ENCODE measurements at places on chromosomes 2 and 18.

- no peak for DNase-seq
Measured at GRCh38 chr18:72822202-72822601, 45.6 kb downstream of the NETO1 start.

GRCh38 chr18:3015204-3015592 lies 2.3 kb upstream of the LPIN2 start:
- DNase-seq: no peak

DNA sequence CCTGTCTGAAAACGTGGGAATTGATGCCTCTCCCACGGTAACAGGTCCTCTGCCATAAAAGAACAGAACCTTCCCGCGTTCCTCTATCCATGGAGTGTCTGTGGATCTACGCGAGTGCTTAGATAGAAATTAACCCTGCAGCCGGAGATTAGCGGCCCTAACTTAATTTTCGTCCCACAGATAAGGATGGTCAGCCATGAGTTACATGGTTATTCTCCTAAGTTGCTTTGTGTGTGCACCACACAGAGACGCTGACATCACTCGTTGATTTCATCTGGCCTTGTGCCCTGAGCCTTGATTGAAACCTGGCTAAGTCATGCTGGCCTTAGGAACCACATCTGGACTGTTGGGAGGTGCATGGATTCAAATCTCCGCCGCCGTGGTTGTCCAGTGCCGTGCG lies 132.1 kb downstream of the GBX2 start:
- DNase-seq: no peak

DNA sequence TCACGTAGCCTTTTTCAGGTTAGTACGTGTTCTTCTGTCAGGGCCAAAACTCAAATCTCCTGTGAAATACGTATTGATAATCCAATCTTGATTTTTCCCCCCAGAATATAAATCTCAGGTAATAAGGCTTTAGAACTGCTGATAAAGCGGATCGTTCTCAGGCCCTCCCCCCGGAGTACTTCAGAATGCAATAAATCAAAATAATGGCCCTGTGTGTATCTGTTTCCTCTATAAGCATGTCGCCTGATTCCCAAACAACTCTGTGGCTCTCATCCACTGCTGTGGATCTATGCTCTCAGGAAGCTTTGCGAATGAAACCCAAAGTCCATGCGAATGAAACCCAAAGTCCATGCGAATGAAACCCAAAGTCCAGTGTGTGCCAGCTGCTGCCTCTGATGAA lies 49.4 kb downstream of the IMPA2 start:
- no peak for DNase-seq

GRCh38 chr2:99492721-99493120 lies 2.9 kb upstream of the REV1 start:
- no peak for DNase-seq

- no peak for DNase-seq
Measured at GRCh38 chr2:46672752-46673151, 193.4 kb downstream of the TMEM247 start.

- no peak for DNase-seq
Measured at GRCh38 chr2:228359473-228359872, 178.0 kb upstream of the SPHKAP start.

GRCh38 chr18:28831908-28832307 lies 655.0 kb upstream of the CDH2 start:
- DNase-seq: no peak

GRCh38 chr2:162328424-162329157 lies 10.1 kb upstream of the IFIH1 start:
- no peak for DNase-seq

DNA sequence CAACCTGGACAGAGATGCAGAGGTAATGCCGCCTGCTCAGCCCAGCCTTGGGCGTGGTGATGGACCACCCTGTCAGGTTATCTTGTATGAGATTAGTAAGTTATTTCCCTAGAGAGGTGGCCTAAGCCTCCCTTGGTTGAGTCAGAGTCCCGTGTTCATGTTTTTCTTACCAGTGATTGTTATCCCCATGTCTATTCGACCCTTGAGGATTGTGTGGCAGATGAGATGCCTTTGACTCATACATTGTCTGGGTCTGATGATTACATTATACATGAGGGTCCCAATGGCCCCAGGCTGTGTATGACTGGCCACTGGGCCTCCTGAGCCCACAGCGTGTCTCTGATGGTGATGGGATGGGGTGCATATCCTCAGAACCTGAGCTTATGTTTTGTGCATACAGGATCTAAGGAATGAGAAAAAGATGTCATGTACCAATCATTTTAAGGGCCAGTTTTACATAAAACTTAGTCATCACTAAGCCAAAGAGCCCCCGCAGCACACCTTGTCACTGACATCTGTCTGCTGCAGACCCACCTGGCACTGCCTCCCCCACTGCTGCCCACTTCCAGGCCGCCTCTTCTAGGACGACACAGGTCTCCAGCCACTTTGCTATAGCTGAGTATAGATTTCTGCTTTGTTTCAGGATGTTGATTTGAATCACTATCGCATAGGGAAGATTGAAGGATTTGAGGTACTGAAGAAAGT lies 7.7 kb downstream of the PPP1R7 start:
- DNase-seq: no peak

DNA sequence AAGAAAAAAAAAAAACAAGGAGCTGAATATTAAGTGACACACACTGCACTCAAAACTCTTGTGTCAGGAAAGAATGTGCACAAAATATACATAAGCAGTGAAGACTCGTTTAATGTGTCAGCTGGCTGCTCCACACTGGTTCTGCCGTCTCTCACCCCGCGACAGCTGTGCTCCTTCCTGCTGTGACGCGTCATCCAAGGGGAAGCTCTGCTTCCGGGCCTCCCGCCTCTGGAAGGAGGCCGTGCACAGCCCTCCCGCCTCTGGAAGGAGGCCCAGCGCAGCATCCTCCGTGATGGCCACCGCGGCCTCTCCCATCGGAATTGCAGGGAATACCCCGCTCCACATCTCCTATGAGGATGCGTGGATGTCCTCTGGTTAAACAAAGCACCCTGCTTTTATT lies 151.0 kb downstream of the HDAC4 start:
- no peak for DNase-seq

DNA sequence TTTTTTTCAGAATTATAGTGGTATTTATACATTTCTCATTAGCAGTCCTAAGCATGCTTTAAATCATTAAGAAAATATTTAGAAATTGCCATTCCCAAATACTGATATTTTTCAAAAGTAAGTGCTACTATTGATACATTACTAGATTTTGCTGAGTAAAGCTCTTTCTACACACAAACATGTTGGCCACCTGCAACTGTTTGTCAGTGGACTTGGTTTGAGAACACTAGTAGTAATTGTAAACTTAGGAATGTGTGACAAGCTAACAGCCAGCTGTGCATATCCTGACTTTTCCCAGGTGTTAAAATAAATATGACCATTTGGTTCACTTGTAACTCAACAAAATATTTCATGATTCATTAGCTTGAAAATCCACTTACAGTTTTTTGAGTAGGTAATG lies 103.1 kb downstream of the MSTN start:
- DNase-seq: no peak

GRCh38 chr2:166060191-166060590 lies 67.6 kb downstream of the SCN1A start:
- no peak for DNase-seq

DNA sequence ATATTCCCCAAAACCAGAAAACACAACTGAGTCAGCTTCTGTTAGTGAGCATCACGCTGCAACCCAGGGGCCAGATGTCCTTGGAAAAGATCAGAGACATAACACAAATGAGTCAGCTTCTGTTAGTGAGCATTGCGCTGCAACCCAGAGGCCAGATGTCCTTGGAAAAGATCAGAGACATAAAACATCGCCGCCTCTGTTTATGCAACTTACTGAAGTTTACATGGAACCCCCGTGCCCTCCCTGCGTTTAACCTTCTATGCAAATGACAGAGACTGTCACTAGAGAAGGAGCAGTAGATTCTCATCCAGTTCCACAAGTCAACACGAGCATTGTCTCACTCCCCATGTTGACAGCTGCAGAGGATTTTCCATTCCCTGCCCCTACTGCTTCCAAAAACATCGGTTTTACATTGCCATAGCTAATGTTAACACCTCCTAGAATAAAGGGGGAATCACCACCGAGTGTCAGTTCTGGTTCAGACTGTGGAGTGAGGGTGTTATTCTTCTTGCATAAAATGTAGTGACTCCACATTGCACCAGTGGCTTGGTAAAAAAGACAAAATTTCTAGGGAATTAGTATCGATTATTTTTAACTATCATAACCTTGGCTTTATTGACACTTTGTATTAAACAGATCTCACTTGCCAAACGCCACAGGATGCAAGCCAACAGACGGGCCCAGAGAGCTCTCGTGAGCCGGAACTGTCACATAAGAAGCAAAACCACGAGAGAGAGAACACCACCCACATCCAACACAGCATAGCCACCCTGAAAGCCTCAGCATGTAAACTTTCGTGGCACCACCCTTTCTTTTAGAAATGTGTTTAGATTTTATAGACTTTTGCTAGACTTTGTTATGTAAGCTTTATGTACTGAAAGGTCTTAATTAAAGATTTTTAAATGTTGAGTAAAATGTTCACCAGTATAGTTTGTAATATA lies 87.7 kb downstream of the SH3YL1 start:
- peak; percentile 34 for DNase-seq

GRCh38 chr18:73315381-73315780 lies 447.6 kb upstream of the NETO1 start:
- DNase-seq: no peak

DNA sequence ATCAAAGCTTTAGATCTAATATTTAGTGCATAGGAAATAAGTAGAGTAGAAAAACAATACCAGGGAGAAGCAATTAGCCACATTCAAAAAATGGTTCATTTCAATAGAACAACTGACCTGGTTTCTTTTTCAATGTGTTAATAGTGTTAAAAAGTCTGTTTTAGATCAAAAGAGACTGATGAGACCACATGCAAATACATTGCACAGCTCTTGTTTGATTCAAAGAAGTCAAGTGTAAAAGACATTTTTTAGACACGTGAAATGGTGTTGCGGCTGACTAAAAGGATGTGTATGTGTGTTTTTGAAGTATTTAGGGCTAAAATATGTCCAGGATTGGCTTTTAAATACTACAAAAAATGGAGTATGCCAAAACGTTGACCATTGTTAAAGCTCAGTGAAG lies 1.2 kb upstream of the AOX1 start:
- no peak for DNase-seq

DNA sequence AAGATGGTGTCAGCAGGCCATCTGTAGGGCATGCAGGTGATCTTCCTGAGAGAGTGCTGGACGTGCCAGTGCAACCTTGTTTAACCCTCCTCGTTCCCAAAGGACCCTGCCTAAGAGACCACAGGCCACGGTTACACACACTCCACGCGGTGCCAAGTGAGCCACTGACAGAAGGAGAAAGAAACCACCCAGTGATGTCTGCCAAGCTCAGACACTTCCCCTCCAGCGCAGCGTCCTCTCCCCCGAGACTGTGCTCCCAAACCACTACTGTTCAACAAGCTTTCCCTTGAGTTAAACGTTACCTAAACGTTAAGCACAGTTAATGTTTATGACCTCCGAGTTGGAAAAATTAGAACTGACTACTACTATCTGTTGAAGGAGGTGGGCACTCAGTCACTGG lies 119.1 kb upstream of the NCK2 start:
- DNase-seq: no peak

DNA sequence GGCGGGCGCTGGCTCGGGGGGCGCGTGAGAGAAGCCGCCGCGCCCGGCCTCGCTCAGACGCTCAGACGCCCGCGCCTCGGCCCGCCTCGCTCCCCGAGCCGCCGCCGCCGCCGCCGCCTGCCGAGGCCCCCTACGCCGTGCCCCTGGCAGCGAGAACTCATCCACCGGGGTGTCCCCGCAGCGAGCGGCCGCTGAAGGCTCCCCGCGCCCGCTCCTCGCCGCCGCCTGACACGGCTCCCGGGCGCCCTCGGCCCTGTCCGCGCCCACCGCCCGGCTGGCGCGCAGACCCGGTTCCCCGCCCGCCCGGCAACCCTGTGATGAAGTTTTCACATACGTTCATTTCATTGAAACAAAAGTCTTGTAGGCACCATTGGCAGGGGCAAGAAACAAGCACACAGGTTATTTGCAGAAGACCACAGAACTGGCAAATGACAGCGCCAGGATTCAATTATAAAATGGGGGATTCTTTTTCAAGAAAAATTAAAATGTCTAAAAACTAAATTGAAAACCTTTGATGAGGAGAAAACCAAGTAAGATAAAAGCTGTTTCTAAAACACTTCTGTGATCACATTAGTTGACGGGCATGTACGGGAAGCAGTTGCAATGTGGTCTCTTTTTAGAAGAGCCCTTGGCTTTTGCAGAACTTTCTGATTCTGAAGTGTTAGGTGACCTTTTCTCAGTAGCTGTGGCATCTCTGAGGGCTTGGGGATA lies 50.5 kb upstream of the TUBA3D start:
- no peak for DNase-seq

DNA sequence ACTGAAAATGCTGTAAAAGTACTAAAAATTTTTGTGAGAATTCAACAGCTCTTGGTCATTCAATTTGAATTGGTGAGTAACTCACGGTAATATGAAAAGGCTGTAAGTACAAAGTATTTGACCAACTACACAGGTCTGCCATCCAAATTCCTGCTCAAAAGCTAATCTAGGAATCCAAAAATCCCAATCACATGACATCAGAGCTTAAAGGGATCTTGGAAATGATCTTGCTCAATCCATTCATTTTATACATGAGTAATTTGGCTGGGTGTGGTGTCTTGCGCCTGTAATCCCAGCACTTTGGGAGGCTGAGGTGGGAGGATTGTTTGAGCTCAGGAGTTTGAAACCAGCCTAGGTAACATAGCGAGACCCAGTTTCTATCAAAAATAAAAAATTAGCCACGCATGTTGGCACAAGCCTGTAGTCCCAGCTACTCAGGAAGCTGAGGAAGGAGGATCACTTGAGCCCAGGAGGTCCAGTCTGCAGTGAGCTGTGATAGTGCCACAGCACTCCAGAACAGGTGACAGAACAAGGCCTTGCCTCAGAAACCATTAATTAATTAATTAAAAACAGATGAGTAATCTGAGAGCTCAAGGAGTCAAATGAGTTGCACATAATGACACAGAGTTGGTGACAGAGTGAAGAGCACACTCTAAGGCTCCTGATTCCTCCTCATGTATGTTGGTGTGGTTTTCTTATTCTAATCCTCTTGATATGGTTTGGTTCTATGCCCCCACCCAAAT lies 19.8 kb downstream of the SPIRE1 start:
- no peak for DNase-seq

DNA sequence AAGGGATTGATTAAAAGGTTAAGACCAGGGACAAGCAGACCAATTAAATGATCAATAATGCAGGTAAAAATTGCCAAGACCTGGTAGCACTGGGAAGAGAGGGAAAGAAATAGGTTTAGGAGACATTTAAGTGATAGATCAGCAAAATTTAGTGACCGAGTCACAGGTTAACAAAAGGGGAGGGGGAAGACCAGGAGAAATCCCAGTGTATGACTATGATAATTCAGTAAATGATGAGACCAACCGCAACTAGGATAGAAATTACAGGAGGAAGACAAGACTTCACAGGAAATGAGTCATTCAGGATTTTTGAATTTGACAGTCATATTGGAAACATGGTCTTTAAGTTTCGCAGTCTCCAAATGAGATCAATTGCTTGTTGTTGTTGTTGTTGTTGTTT lies 62.9 kb downstream of the COBLL1 start:
- no peak for DNase-seq

DNA sequence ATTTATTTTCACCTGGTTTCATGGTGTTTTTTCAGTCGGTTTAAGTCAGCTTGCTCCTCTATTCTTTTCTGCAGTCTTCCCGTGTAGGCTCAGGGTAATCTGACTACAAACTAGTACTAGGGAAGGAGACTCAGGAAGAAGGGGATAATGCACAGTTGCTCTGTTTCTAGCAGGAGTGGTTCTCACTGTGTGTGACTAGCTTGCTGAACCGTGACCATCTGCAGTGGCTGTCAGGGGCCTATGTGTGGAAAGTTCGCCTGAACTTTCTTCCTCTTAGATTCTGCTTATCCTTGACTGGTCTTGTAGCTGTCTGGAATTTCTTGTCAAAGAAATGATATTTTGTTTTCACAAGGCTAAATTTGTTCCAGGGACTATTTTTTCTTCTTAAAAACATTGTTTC lies 46.3 kb upstream of the AQP4 start:
- no peak for DNase-seq
